ENCODE measurements at places on chromosomes 4 and X. TPM values are rescaled to one million over a fixed set of nuclear protein-coding genes. Genes with fewer than 3 reads are reported as not detected.

GRCh38 chrX:152638443-152638904 lies 779 bp downstream of the GABRQ start:
- no peak for DNase-seq

- DNase-seq = no peak
Observed at GRCh38 chr4:67549123-67549522, 3.8 kb upstream of the CENPC start.

DNA sequence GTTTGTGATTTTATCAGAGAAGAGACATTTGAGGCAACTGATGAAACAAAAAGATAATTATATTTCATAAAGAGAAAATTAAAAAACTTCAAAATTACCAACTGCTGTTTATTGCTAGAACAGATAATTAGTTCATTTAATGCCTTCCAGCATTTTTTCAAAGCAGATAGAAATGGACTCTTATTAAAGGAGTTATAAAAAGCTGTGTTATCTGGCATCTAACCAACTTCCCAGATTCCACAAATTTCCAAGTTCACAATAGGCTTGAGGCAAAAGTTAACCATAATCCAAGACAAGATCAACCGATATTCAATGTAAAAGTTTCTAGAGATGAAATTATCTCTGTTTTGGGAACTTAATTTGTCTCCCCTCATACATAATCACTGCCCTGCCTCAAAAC lies 152.4 kb downstream of the TSPAN5 start:
- DNase-seq = no peak

ASB12 gene
- 0.27 TPM for total RNA-seq

PNCK gene
- total RNA-seq = 0.70 TPM

CENPVL1 gene
- total RNA-seq = not detected

ADD1 gene
- 149 TPM for total RNA-seq

TNIP3 gene
- total RNA-seq = 1.9 TPM

AADAT gene
- not detected for total RNA-seq
